ENCODE measurements at places on chromosomes 6 and 20.

DNA sequence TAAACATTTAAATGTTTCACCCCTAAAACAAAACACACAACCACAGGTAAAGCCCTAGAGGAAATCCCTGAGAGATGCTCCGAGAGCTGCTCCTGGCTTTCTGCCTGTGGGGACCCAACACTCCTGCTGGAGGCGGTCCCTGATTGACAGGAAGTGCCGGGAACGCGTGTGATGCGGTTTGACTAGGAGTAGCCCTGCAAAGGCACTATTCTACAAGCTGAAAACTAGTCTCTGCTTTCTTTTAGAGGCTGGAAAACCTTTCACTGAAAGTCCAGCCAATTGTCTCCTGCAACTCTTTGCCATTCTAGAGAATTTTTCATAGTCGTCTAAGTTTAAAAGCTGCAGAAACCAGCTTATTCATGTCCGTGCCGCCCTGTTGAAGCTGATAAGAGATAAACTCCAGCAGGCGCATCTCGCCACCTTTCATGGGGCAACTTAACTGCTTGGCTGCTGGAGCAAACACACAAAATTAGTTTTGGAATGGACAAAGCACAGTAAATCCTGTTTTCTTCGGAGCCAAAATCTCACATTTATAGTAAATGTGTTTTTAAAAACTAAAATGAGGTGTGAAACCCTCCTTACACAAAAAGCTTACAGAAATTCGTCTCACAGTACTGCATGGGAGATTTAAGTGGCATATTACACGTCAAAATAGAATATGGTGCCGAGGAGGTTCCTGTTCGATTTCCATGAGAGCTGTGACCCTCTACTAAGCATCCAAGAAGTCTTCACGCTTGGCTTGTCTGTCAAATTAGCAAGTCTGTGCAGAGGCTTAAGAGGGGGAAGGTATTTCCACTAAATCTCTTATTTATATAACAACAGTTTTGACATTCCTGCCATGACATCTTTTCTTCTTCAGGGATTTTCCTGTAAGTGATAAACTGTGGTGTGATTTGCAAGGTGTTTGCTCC is 46.9 kb downstream of the DACT2 start:
- DNase-seq: no peak

DNA sequence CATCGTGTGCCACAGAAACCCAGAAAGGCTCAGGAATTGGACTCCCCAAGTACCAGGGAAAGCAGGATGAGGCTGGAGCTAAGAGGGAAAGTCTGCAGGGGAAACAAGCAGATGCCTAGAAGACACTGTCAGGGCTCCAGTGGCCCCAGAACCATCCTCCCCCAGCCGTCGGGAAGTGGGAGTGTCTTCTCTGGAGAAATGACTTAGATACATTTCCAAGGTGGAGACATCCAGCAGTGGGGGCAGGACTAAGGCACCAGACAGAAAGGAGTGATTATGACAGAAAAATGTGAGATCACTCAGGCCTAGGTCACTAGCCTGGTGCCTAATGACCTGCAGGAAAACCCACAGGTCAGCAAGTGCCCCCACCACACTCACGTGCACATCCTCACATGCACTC is 36.0 kb upstream of the VSX1 start:
- no peak for DNase-seq

GRCh38 chr20:34747479-34747878 is 43.3 kb downstream of the TP53INP2 start:
- no peak for DNase-seq

- DNase-seq: no peak
Observed at GRCh38 chr6:3489027-3489757, 32.3 kb upstream of the SLC22A23 start.

GRCh38 chr6:158399040-158399700 is 86.9 kb downstream of the TULP4 start:
- DNase-seq: no peak
